Calu3 (cell line): ENCODE measurements at places on chromosomes 1 and 21.

DNA sequence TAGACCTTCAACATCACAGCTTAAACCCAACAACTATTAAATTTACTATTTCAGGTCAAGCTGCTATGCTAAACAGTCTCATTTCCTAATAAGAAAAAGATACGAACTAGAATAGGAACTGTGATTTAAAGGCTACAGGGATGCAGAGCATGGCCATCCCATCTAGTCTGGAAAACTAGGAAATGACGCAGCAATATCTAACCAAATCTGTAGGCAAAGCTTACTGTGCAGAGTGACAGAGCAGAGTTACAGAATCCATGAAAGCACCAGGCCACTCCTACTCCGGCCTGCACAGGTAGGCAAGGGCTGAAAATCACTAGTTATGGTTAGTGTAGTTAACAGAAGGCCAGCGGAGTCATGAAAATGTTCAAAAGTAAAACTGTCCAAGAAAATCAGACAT is 2.1 kb downstream of the HLCS start:
- DNase-seq: no peak

- DNase-seq: no peak
Measured at GRCh38 chr1:65357291-65357960, 48.1 kb downstream of the DNAJC6 start.

DNA sequence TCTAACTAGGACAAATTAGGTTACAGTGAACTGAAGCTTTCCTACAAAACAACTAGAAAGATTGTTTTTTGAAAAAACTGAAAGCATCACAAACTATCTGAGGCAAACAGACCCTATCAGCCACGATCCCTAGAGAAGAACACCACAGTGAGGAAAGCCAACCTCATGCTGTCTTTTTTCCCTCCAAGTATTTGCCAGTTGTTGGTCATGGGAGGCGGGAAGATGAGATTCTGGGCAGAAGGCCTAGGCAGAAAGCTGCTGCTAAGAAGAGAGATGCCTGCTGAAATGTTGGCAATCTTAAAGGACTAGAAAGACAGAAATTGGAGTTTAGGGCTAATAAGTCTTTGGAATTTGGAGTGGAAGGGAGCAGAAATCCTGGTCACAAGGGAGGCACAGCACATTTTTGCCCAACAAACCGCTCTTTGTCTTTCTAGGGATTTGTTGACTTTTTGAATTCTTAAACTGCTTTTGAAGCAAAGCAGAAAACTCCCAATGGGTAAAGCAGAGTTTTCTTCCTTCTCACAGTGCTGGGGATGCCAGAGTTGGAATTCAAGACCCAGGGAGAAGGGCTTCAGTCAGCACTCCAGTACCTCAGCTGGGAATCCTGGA is 83.9 kb downstream of the MT1HL1 start:
- DNase-seq: no peak

GRCh38 chr21:35342440-35342839 is 293.3 kb upstream of the RUNX1 start:
- DNase-seq: peak; percentile 6

DNA sequence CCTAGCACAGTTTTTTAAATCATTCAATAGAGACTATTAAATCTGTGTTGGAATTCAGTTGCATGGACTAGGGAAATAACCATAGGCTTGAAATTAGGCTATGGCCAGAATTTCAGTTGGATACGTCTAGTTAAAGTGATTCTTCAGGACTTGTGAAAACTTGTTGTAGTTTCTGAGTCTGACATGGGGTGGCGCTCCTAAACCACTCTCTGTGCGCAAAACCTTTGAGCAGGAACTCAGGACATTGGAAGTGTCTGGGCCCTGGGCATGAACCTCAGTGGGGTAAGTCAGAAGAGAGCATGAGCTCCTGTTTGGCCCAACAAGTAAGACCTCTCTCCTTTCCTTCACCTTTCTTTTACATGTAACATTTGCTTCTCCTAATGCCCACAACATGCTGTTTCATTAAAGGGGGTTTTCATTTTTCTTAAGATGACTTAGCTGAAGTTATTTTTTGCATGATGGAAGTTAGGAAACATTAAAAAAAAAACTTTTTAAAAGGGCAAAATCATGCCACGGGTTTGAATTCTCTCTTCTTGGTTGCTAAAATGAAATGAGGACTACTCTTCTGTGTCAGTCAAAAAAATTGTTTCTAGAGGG is 17.1 kb upstream of the CCDC190 start:
- peak; percentile 78 for DNase-seq

DNA sequence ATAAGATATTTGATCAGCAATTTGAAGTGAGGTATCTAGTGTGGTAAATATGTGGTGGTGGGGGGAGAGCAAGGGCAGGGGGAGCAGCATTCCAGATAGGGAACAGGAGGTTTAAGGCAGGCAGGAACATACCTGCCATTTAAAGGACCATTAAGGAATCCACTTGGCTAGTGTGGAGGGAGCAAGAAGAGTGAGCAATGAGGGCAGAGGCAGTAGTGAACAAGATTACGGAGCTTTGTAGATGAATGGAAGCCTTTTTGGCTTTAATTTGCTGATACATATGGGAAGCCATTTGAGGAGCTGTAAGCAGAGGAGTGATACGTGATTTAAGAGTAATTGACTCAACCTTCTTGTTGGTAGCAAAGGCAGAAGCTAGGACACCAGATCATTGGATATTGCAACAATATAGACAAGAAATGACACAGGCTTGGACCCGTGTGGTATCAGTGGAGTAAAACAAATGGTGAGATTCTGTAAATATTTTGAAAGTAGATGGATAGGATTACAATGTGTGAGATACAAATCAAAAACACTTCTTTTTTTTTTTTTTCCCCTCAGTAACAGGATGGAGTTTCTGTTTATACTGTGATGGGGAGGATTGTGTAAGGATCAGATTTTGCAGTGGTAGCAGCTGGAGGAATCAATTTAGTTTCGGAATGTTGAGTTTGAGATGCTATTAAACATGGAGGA is 73.8 kb upstream of the B3GALT2 start:
- DNase-seq: no peak

DNA sequence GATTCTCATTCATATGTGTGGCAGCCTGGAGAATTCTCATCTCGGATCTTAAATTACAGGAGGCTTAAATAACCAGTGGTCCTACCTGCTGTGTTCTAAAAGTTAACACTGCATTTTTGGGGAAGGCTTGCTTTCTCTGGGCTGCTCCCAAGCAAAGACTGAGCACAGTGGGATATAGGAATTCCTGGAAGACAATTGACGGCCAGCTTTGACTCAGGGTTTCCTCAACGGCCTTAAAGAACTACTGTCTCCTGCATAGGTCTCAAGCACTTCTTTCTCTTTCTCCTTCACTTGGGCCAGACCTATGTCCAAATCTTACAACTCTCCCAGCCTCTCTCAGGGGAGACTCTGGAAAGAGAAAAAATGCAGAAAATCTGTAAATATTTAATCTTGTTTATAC is 1.0 kb upstream of the KRTAP13-3 start:
- DNase-seq: no peak

DNA sequence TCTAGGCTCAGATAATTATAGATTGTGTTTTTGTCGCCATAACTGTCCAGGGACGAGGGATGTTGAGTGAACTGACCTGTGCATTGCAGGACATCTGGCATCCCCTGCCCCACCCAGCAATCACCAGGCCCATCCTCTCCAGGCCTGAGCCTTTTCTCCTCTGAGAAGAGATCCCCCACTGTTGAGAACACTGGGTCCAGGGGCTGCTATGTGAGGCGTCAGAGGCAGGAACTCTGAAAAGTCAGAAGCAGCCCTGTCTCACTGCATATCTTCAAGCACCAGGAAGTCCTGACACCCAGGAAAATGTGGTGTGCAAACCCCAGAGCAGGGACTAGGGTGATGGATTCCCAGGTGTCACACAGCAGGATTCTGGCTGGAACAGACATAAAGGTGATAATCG is 17.1 kb upstream of the ACBD3 start:
- no peak for DNase-seq

GRCh38 chr1:1463312-1463711 is 8.3 kb upstream of the ATAD3B start:
- no peak for DNase-seq

- DNase-seq: no peak
Measured at GRCh38 chr1:25647106-25647505, 30.5 kb downstream of the MAN1C1 start.

- no peak for DNase-seq
Measured at GRCh38 chr1:25090707-25091422, 141.4 kb downstream of the SYF2 start.

- peak; percentile 89 for DNase-seq
Measured at GRCh38 chr1:47333578-47333921, at the start of gene CMPK1. Gene CMPK1, plus strand, starts transcription at chr1:47333790. Its CDS starts 156 bp downstream, at chr1:47333946.

DNA sequence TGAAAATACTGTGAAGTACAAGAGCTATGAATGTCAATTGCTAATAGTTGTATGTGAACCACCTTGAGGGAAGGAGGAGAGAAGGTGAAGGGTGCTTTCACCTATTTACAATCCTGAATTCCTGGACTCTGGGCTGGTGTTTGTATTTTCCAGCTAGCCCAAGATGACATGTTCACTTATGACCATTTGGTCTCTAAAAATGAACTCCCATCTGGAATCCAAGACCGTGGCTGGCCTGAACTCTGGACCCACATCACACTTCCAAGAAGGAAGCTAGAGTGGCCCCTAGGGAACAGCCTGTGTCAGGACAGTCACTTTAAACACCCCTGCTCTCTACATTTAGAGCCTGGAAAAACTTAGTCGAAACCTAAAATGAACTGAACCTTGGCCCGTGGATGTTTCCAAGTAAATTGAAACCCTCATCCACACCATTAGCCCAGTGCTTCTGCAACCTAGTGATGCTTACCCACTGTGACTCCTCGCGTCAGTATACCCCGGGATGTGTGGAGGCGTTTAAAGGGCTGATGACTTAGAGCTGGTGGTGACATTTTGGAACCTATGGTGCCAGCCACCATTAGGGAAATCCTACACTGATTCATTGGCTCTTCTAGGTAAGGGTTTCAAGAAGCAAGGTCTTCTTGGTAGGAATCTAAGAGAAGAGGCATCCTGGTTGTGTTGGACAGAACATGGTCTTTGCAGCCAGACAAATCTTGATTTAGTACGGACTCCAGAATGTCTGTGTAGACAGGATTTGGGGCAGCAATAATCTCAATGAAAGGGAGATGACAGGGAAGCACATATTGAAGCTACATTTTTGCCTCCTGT is 171.5 kb upstream of the IRF2BP2 start:
- no peak for DNase-seq

DNA sequence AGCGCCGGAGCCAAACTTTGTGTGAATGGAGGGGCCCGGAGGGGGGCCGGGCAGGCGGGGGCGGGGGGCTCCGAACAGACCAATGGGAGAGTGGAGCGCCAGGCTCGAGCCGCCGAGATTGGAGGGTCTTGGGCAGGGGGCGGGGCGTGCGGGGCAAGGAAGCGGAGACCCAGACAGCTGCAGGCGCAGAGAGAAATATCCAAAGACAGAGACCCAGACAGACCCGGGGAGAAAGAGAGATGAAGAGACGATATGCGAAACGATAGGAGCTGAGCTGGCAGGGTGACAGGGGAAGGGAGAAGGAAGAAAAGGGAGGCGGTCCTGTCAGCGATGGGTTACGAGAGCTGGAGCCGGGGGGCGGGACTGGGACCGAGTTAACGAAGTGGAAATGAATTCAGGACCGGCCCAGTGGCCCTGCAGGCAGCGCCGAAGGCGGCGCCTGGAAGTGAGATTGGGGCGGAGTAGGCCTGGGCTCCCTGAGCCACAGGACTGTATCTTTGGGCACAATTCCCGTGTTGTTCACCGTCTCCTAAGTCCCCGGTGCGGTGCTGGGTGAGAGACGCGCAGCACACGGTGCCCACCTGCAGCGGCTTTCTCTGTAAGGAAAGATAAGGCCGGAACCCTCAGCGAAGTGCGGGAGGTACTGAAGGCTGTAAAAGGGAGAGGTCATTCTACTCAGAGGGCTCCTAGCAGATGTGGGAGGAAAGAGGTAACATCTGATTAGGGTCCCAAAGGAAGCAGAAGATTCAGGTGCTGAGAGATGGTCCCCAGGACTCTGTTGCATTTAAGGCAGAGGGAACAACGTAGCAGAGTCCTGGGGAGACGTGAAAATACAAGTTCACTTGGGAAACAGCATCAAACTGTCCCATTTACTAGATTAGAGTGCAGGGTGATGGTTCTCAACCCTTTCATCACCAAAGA is 543 bp upstream of the KCNJ10 start:
- peak; percentile 82 for DNase-seq
